ENCODE measurements at places on chromosomes 5 and 9.

GRCh38 chr5:39521940-39522590 lies 97.3 kb upstream of the DAB2 start:
- DNase-seq = no peak

DNA sequence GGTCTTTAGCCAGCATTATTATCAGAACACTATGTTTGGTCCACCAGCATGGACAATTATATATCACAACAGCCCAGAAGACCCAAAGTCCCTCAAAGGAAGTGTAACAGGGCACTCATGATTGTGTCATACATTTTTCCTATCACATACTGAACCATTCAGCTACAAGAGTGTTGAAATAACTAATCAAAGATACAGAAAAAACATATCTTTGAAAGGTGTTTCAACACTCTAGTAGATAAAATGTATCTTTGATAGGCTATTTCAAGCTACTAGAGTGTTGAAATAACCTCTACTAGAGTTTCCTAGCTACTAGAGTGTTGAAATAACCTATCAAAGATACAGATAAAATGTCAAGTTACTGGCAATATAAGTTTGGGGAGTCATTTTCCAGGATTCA lies 545.0 kb downstream of the PRR16 start:
- no peak for DNase-seq

DNA sequence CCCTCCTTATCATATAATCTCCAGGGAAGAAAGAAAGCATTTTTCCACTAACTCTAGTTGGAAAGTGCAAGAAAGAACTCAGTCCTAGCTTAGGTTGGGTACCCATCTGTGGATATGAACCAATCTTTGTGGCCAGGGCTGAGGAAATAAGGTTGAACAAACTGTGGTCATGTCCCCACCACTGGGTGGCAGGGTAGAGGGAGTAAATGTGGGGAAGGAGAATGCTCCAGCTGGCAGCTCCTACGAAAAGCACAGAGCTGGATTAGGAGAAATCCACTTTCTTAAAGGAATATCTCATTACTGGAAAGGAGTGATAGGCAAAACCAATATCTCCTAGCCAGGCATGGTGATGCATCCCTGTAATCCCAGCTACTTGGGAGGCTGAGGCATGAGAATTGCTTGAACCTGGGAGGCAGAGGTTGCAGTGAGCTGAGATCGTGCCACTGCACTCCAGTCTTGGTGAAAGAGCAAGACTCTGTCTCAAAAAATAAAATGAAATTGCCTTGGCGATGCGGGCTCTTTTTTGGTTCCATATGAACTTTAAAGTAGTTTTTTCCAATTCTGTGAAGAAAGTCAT lies 175.1 kb downstream of the CCDC192 start:
- no peak for DNase-seq

DNA sequence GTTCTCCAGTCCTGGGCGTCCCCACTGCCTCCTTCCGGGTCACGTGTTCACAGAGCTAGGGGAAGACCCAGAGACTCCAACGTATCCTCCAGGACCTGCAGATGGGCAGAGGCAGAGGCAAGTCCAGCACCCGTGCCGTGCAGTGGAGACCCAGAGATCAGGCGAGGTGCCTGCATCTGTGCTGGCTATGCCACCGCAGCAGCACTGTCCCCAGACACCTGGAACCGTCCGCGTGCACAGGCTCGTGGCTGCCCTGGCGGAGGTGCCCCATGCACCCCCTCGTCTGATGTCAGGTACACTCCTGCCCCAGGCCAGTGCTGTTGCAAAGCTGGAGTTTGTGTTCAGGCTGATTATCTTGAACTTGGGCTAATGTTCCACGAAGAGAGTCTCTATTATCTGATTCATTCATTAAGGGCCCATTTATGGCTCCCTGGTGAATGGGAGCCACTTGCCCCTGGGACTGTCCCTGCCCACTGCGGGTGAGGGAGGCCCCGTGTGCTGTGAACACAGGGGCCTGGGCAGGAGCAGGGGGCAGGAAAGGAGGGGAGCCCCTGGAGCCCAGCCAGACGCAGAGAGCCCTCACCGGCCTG lies 13.7 kb downstream of the IRX4 start:
- no peak for DNase-seq

DNA sequence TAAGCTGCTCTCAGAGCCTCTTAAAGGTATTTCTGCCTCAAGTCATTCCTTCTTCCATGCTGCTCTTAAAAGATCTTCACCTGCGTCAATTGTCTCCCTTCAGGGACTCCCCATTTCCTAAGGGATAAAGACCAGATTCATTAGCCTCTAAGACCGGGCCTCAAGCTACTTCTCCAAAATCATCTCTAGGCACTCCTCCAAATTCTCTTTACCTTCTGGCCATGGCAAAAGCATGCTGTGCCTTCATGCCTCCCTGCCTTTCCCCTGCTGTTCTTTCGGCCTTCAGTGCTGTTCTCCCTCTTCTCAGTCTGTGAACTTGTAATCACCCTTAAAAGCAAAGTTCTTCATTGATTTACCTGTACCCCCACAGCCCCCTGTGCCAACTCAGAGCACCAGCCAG lies 4.4 kb downstream of the TMOD1 start:
- no peak for DNase-seq

GRCh38 chr9:16833296-16833835 lies 37.1 kb downstream of the BNC2 start:
- DNase-seq = no peak

GRCh38 chr5:143436871-143437270 lies 33.4 kb upstream of the NR3C1 start:
- DNase-seq = no peak

Data from cortex of kidney (tissue), 1 donor.